ENCODE measurements at places on chromosomes 11 and 22.

GRCh38 chr11:18171377-18172000 is 1.1 kb upstream of the MRGPRX4 start:
- DNase-seq: peak; percentile 14

- DNase-seq: peak; percentile 43
These were observed at the start of gene AHNAK for GRCh38 chr11:62546244-62546928. AHNAK (minus strand) TSS chr11:62546806; CDS start chr11:62536098, 10,708 bp downstream.

- DNase-seq: no peak
These were observed 85.6 kb upstream of the PARVA start for GRCh38 chr11:12291766-12292165.

- DNase-seq: no peak
These were observed 54.5 kb upstream of the ZBTB44 start for GRCh38 chr11:130369141-130369691.

DNA sequence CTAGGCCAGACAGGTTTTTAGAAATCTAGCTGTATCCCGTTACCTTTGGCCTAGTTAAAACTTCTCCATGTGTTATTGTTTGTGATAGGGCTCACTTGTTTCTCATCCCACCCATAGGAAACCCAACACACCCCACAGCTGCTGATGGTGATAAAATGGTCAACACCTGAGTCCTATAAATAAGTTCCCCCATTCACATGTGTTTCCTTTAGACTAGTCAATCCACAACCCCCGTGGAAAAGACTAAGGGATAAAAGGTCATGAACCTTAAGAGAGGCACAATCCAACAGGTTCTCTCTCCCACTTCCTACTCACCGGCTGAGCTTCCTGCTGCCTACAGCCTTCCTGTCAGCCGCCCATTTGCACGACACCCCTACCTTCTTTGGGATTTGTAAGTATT is 768.4 kb downstream of the JRKL start:
- DNase-seq: no peak

GRCh38 chr11:69839516-69839915 is 20.3 kb upstream of the FGF3 start:
- DNase-seq: no peak

DNA sequence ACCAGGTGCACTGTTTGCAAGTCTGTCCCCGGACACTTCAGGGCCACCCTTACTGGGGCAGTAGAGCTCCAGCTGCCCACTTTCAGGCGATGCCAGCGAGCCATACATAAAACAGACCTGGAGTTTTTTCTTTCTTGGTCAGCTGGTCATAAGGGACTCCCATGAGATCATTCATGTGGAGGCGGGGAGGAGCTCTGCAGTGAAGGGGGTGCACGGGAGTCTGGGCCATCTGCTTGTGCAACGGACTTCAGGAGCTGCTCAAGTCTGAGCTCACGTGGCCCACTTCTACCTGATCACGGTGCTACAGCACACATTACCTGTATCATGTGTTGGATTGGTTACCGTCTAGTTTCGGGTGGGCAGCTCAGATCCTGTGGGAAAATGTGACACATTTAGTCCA is 9.2 kb upstream of the MRGPRF start:
- no peak for DNase-seq

DNA sequence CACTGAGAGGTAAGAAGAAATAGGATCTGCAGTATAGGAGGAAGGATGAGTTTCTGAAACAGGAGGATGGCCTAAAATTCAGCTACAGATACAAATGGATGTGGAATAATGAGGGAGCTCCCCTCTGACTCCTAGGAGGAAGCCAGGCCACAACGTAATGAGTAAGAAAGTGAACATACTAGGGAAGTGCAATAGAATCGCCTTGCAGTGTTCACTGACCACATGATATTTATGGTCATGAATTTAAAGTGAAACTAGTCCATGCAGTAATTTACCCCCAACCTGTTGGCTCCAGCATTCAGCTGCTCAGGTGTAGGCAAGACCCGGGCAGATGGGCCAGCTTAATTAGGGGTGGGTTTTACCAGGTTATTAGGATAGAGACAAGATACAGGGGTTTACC is 101.7 kb downstream of the DEUP1 start:
- no peak for DNase-seq

DNA sequence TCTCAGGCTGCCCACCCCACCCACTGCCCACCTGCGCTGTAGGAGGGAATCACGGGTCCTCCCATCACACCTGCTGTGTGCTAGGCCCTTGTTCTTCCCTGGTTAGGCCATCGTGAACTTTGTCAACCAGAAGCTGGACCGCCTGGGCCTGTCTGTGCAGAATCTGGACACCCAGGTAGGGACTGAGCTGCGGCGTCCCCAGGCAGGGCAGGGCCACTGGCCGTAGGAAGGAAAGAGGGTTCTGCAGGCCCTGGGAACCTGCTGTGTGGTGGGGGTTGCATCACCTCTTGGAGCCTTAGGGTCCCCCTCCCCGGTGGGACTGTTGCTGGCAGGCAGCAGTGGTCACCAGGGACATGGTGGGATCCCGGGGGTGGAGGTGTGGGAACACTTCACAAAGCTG is 15.5 kb downstream of the PARVG start:
- no peak for DNase-seq

- no peak for DNase-seq
These were observed 13.2 kb downstream of the CRTAM start for GRCh38 chr11:122851366-122851966.

DNA sequence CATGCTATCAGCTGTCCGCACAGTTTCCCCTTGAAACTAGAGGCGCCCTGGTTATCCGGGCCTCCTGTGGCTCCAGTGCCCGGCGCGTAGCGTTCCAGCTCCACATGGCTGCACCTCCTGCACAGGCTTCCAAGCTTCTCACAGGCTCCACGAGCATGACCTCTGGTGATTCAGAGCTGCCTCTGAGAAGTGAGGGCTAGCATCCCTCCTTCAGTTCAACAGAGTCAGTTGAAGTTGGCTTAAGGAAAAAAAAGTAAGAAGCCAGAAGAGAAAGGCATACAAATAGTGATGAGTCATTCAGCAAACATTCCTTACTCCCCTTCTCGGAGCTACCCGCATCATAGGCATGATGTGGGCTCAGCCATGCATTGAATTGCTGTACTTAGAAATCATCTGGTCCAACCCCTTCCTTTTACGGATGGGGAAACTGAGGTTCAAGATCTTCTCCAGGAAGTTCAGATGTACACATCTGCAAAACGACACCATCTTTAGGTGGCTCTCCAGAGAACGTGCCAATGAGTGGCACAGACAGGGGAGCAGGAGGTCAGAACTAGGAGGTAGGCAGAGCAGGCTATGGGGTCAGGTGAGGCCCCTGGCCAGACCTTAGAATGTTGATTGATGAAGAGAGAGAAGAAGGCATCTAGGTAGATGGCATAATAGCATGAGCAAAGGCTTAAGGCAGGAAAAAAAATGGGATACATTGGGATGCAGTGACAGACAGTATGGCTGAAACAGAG is 216.3 kb upstream of the TBCEL start:
- DNase-seq: no peak

GRCh38 chr22:49620003-49620556 is 207.6 kb downstream of the BRD1 start:
- no peak for DNase-seq

DNA sequence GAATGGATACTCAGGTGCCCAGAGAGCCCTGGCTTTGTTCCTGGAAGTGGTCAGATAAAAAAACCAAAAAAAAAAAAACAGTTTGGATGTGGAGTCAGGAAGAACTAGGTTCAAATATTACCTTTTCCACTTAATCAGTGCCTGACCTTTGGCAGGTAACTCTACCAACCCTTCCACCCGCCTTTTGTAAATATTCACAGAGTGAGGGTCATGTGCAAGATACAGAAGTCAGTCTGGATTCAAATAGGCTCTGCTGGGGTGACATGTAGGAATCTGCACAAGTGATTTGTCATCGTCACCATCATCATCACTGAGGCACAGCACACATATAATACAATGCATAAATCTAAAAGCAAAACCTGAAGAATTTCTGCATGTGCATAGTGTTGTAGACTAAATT is 490.7 kb downstream of the MIAT start:
- no peak for DNase-seq

DNA sequence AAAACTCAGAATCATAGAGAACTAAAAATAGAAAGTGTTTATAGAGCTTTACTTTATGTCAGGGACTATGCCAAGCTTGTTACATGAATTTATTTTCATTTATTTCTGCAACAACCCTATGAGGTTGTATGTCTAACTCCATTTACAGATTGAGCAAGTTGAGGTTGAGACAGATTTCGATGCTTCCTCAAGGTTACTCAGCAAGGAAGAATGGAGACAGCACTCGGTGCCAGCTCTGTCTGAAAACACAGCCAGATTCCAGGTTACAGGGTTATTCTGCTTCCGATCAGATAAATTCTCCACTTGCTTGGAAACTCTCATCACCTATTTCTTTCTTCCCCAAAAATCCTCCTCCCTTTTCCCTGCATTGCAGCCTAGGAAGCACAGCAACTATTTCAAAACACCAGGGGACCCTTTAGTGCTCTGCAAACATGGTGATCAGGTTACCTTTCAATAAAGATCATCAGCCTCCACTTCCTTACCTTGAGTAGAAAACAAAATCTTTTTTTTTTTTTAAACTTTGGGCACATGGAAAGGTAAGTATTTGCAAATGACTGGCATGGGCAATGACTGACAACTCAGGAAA is 7.0 kb downstream of the MMP3 start:
- DNase-seq: no peak

GRCh38 chr11:104813532-104813931 is 84.7 kb downstream of the CASP12 start:
- DNase-seq: no peak

GRCh38 chr22:41731609-41732008 is 32.3 kb downstream of the MEI1 start:
- no peak for DNase-seq

- no peak for DNase-seq
These were observed 4.9 kb downstream of the IGF2 start for GRCh38 chr11:2134022-2135010.

- DNase-seq: no peak
These were observed 120.9 kb downstream of the SWAP70 start for GRCh38 chr11:9784602-9785315.

DNA sequence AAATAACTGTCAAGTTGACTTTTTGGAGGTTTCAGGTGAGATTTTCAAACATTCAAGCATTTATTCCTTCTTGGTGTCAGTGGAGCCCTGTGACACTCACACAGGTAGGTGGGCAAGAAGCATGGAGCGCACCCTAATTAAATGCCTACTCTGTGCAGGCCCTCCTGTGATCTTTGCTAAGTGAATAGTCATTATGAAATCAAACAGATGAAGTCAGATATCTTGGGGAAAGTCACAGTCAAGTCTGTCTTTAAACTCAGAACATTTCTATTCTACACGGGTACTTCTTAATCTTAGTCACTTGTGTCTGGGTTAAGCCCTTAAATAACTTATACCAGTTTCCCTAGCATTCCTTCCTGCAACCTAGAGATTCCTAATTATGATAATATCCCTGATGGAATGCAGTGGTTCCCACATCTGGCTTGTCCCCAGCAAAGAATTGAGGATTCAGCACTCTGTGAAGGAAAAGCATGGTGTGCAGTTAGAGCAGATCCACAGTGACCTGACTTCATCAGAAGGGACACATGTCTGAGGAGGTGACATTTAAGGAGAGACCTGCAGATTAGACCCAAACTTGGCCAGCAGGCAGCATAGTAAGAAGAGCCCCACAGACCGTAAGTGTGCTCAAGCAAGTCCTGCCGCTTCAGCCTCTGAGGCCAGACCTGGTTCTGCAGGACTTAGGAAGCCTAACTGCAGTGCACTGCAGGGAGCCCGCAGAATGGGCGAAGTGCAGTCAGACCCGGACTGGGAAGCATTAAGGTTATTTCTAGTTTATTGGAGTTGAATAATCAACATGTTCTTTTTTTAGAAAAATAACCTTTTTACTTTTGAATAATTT is 85.3 kb upstream of the GAL start:
- DNase-seq: no peak

DNA sequence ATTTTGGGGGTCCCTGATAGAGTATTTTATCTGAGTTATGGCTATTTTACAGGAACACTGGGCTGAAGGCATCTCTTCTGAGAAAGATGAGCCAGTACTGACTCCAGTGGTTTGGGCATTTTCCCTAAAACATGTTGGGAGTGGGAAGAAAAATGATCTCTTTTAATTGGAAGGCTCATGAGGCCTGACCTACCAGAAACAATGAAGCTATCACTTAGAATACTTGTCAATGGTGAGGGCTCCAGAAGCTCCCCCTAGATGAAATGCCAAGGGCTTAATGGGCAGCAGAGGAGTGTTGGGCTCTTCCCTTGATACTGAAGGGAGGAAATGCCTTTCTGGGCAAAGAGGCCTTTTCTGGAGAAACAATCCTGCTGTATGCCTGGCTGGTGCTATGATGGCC is 63.5 kb upstream of the BDNF start:
- no peak for DNase-seq

DNA sequence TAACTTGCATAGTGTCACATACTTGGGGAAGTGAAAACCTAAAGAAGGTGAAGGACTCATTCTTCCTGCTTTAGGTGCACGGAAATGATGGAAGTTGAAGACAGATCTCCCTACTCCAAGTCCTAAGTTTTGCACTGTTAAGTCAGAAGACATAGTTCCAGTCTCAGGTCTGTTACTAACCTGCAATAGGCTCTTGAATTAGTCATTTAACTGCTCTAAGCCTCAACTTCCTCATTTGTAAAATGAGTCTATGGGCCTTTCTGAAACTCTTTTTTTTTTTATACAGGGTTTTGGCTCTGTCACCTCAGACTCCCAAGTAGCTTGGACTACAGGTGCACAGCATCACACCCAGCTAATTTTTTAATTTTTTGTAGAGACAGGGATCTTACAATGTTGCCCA is 30.8 kb upstream of the POU2AF1 start:
- no peak for DNase-seq

DNA sequence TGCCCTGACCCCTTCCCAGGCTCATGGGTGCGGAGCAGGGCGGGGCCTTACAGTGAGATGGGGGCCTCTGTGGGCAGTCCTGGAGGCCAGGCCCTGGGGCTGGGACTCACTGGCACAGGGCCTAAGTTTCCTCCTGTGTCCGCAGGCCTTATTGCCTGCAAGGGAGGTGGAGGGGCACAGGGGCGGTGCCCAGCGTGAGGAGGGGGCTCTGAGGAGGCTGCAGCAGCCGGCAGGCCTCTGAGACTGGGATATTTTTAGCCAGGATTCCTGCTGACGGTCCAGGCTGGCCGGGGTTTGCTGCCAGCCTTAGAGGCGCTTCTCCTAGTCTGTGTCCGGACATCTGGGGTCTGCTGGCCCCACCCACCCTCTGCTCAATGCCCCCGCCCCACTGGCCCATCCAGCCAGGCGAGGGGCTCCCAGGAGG is 5.7 kb upstream of the RTN4R start:
- DNase-seq: no peak

DNA sequence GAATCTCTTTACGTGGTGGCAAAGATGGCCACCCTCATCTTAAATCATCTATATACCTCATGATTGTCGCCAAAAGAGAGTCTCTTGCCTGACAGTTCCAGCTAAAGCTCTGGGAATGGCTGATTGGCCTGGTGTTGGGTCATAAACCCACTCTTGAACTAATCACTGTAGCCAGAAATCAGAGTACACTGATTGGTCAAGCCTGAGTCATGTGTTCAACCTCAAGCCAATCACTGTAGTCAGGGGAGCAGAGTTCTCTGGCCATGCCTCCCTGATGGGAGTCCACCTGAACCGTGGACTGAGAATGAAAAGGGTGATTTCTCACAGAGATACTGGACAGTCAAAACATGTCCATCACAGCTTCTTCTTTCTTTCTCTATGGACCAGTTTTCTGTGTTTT is 45.8 kb downstream of the RCN1 start:
- no peak for DNase-seq
